Left hindlimb (tissue), 1 donor: ENCODE measurements at places on chromosomes 7 and 10.

DNA sequence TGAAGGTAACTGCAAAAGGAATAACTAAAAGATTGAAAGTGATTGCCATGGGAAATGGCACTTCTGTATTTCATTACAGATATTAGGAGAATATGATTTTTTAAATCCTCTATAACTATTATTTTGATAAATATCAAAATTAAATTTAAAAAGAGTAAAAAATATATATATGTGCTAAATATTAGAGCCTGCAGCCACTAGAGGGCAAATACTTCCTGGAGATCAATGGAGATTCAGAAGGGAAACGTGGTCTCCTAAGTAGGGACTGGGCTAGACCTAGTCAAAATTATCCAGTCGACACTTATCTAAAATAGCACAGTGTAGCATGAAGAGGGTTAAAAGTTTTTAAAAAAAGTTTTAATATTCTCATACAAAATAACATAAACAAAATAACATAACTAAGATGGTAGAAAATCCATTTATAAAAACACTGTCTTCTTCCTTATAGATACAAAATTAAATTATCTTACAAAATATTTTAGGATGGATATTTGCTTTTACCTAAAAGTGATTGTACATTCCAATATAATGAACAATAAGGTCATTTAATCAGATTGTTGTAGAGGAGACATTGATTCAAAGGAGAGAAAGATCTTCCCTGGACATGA lies 434.3 kb downstream of the MDFIC start:
- no peak for DNase-seq

GRCh38 chr7:44587843-44588711 lies 6.0 kb upstream of the TMED4 start:
- peak; percentile 51 for DNase-seq

DNA sequence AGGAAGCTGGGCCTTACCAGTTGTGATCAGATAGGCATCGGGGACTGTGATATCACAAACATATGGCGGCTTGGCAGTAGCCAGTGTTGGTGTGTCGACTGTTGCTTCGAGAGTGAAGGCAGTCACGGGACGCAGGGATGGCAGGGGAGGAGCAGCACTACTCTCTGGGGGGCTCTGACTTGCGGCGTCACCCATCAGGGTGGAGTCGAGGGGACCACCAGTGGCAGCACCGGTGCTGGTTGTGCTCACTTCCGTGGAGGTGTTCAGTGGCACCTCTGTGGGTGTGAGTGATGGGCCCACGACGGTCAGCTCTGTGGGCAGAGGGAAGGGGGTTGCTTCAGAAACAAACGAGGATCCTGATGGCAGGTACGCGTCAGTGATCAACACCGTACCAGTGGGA lies 64.5 kb downstream of the KIAA1549 start:
- no peak for DNase-seq

- no peak for DNase-seq
These were observed 199.7 kb downstream of the BMPER start for GRCh38 chr7:34104992-34105391.

GRCh38 chr7:101817471-101818286 lies at the start of gene CUX1:
Gene CUX1 (plus strand): TSS chr7:101817626. CDS start chr7:101817640, 14 bp downstream.
- DNase-seq = no peak

GRCh38 chr10:36669615-36670352 lies 455.6 kb upstream of the ANKRD30A start:
- peak; percentile 51 for DNase-seq

GRCh38 chr10:28774051-28774995 lies 97.0 kb downstream of the BAMBI start:
- DNase-seq = no peak

GRCh38 chr7:35593899-35594298 lies 101.0 kb downstream of the HERPUD2 start:
- no peak for DNase-seq

DNA sequence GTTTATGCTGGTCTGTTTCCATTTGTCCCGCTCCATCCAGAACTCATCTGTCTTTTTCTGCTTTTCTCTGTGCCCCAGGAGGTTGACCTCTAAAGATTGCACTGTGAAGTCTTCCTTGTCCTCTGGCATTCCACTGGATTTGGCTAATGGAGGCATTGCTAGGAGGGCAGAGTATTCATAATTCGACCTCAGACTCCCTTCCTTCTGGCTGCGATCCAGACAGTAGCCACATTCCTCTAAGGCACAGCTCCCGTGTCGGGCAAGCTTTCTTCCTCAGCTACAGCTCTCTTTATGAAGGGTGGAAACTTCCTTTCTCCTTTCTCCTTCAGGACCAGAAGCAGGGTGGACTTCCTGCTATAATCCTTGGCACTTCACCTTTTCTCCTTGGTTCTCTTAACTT lies 175.9 kb downstream of the BAMBI start:
- no peak for DNase-seq

DNA sequence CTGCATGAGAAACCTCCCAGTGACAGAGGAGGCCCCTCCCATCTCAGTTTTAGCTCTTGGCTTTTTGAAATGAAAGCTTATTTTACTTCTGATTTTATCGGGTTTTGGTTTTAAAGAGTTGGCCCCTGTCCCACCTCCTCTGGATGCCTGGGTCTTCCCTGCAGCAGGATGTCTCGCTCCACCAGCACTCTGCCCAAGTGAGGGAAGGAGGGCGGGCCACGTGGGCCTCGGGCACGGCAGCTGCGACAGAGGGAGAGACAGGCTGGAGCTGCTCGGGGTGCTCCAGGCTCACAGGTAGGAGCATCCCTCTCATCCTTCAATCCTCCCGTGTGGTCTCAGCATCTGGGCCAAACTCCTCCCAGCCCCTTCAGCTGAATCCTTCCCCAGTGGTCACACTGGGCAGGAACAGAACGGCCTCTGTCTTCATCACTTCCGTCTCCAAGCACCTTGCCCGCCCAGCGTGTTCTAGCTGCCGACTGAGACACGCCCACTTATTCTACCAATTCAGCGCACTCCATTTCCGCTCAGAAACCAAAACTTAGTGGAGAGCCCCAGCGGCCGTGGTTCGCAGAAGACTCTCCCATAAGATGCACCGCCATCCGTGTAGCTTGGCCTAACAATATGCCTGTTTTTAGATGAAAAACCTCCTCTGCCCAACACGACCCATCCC lies 222.9 kb downstream of the GLRX3 start:
- DNase-seq = no peak

GRCh38 chr7:135710417-135711138 lies 17.4 kb downstream of the SLC13A4 start:
- no peak for DNase-seq

GRCh38 chr10:4947635-4948596 lies 15.3 kb upstream of the AKR1C1 start:
- DNase-seq = peak; percentile 30

GRCh38 chr10:91409069-91409868 lies 875 bp upstream of the HECTD2 start:
- peak; percentile 96 for DNase-seq

GRCh38 chr10:15320522-15321203 lies 50.4 kb downstream of the FAM171A1 start:
- no peak for DNase-seq

DNA sequence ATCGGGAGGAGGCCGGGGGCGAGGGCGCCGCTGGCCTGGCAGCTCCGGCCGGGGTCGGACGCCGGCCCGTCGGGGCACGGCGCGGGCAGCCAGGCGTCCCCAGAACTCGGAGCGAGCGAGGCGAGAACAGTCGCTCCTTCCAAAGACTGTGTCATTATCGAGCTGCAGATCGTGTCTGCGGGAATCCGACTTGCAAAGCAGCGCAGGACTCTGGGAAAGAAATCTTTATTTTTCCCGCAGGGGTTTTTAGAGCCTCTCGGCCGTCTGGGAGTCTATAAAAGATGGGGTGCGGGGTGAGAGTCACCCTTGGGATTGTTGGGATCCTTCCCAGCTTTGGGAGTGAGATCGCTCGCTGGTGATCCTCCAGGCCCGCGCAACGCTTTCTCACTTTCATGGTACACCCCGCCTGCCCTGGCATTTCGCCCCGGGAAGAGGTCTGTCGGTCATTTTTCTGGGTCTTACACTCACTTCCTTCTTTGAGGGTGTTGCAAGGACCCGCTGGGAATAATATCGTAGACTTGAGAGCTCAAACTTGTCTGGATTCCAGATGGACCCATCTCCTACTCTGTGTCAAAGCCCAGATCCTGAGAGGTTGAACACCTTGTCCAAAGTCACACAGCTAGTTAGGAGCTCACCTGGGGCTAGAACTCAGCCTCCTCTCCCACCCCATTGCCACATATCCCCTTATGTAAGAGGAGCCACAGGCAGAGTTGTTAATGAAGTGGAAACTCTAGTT lies 1.0 kb downstream of the UBTD1 start:
- peak; percentile 71 for DNase-seq

- no peak for DNase-seq
These were observed 347.8 kb downstream of the PTEN start for GRCh38 chr10:88211230-88211629.

- no peak for DNase-seq
These were observed 722.4 kb upstream of the POT1 start for GRCh38 chr7:125651823-125652528.

GRCh38 chr7:147971606-147972110 lies 618.9 kb upstream of the C7orf33 start:
- no peak for DNase-seq

GRCh38 chr10:124680675-124681074 lies 63.5 kb downstream of the FAM53B start:
- no peak for DNase-seq

GRCh38 chr7:29239638-29240037 lies 45.1 kb downstream of the CHN2 start:
- DNase-seq = no peak

DNA sequence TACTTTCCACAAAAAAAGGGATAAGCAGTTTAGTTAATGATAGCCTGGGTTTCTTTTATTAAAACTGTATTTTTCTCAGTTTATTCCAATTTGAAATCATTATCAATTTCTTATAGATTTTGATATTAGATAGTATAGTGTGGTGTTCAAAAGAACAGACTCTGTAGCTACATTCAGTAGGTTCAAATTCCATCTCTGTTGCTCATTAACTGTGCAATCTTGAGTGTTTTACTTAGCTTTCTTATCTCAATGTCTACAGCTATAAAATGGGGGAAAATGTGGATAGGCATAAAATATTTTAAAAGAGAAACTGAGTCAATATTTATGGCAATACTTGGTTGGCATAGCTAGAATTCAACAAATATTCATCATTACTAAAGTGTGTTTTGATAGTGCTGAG lies 86.9 kb upstream of the SEMA3A start:
- no peak for DNase-seq

- DNase-seq = no peak
These were observed 12.4 kb upstream of the SERPINE1 start for GRCh38 chr7:101114492-101114891.

- DNase-seq = no peak
These were observed 48.6 kb downstream of the CUL1 start for GRCh38 chr7:148747274-148747673.
